Large intestine (tissue), 12 donors: ENCODE measurements at places on chromosomes 2 and 18.
A peak's percentile ranks its signal among the peaks of the same experiment; 100 is the strongest.

DNA sequence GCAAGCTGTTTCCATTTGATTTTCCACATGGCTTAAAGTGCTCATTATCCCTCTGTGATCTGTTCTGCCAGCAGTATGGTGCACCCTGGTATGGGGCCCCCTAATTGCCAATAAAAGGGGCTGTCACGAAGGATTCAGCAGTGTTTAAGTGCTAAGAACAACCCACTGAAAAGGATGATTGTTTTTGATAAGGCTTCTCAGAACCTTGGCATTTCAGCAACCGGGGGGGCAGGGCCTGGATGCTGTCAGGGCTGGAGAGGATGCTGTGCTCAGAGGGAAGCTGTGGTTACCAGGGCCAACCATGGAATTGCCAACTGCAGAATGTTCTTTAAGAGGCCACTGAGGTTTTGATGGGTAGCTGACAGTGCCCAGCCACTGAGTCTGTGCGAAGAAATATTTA, 117.8 kb downstream of the CTIF start:
- DNase-seq, result no peak

- no peak for DNase-seq
Measured at GRCh38 chr2:25050128-25050527, 8.3 kb downstream of the EFR3B start.

DNA sequence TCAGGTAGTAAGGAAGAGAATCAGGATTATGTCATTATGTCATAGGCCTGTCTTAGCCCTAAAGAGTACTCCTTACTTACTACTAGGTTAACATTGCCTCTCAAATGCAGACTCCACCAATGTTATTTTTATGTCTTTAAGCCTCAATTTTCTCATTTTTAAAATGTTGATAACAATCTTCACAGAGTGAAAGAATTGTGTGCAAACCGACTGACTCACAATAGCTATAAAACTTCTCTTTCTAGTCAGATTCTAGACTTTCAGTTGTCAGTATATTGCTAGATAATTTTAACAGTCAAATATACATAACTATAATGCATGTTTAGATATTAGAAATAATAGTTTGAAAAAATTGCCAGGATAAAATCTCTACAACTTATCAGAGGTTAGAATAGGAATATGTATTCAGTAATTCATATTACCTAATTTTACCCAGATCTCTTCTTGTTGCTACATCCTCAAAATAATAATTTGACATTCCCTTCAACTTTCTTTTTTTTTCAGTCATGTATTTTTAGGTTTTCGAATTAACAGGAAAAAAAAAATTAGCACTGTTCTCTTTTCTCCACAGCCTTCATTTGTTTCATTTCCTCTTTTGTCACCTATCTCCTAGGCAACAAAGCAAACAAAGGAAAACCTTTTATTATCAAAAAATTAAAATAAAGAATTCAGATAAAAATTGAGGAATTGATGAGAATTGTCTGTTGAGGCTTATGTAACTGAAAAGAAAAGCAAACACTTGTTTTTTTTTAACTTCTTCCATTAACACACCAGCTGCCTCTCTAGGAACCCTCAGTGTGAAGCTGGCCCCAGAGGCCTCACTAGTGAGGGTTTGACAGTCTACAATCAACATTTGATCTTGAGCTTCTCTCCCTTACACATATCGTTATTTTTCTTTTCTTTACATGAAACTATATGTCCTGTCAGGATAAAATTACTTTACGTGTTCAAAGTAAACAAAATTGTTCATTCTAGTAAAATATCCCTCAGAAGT, 279.0 kb downstream of the CALCRL start:
- DNase-seq, result no peak

DNA sequence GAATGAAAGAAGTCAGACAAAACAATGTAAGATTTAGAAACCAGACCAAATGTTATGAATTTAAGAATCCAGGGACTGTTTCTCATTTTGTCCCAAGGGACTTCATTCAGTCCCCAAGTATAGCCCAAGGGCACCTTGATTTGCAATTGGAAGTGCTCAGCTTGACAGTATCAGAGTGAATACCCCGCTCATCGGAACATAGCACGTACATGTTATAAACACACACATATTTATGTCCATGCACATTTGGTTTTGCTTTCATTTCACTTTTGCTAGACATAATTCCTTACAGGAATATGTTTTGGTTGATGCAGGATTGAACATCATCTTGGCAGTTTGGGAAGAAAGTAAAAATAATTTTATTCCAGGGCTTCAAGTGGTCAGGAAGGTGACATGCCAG, 100.2 kb downstream of the PID1 start:
- peak; percentile 38 for DNase-seq

GRCh38 chr18:6205706-6206105, 209.0 kb downstream of the L3MBTL4 start:
- no peak for DNase-seq

- DNase-seq, result no peak
Measured at GRCh38 chr2:96787411-96787810, 26.7 kb downstream of the CNNM4 start.

GRCh38 chr2:234269769-234270204, 219.3 kb downstream of the SPP2 start:
- DNase-seq, result peak; percentile 87

- DNase-seq, result no peak
Measured at GRCh38 chr2:139457873-139458272, 677.7 kb upstream of the NXPH2 start.

- DNase-seq, result no peak
Measured at GRCh38 chr2:146981921-146982320, 862.9 kb upstream of the ACVR2A start.

- no peak for DNase-seq
Measured at GRCh38 chr2:214035921-214036320, 374.9 kb upstream of the VWC2L start.

DNA sequence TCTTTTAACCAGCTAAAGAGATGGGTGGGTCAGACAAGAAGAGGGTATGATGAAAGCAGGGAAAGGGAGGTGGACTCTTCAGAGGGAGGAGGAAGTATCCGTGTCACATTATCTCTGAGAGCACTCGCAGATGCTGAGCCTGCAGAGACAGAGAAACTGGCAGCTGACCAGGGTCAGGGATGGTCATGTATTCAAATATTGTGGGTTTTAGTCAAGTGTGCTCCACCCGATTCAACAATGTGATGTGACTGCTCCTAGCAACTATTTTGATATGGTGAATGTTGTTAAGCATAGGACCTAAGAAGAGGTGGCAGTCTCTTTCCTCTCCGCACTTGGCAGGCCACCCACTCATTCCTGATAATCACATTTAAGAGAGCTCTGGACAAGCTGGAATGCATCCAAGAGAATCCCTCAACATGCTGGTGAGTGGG, 1.3 kb upstream of the CLIP4 start:
- DNase-seq, result no peak

DNA sequence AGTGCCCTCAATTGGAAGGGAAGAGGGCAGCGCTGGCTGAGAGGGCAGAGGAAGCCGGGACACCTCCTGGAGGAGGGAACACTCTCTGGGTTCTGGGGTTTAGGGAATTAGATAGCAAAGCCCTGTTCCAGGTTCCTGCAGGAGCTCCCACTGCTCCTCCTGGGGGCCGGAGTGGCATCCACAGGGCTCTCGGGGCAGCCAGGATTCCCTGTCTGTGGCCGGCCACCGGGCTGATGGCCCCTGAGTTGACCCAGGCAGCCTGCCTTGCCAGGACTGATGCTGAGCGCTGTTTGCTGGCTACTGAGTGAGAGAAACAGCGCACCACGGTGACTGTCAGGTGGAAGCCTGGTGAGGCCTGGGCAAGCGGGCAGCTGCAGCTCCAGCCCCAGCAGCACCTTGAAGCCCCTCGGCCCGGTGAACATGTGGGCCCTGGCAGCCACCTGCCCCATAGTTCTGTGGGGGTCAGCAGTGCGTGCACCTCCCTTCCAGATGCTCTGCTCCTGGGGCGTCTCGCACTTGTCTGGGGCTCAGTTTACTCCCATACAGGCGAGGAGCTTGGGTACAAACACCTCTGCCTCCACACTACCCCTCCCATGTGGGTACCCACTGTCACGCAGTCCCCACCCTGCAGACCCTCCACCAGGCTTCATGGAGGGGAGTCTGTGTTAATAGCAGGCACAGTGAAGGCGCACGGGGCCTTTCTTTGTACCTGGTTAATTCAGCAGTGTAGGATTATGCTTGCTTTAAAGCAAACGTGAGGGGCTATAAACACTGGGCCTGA, 7.7 kb upstream of the ALLC start:
- DNase-seq, result no peak

- DNase-seq, result peak; percentile 77
Measured at GRCh38 chr2:120231974-120232635, 8.9 kb upstream of the TMEM185B start.

DNA sequence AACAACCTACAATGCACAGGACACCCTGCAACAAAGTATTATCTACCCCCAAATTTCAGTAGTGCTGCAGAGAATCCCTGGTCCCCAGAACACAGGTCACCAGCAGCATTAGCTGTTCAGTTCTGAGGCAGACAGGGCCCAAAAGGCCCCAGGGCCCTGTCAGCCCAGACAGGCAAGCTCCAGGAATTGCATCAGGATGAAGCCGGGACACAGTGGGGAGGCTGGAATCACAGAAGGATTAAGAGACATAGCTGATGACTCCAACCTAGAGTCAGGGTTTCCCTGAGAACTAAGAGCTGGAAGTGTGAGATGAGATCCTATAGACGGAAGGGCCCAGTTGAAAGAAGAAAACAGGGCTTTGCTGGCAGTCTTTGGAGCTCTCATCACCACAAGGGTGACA, 148.1 kb downstream of the GALNT14 start:
- no peak for DNase-seq

- no peak for DNase-seq
Measured at GRCh38 chr18:3205239-3205638, 14.5 kb downstream of the MYOM1 start.

GRCh38 chr2:109401370-109401769, 212.4 kb downstream of the SEPTIN10 start:
- no peak for DNase-seq

- no peak for DNase-seq
Measured at GRCh38 chr2:45011121-45011520, 1.9 kb upstream of the SIX2 start.

DNA sequence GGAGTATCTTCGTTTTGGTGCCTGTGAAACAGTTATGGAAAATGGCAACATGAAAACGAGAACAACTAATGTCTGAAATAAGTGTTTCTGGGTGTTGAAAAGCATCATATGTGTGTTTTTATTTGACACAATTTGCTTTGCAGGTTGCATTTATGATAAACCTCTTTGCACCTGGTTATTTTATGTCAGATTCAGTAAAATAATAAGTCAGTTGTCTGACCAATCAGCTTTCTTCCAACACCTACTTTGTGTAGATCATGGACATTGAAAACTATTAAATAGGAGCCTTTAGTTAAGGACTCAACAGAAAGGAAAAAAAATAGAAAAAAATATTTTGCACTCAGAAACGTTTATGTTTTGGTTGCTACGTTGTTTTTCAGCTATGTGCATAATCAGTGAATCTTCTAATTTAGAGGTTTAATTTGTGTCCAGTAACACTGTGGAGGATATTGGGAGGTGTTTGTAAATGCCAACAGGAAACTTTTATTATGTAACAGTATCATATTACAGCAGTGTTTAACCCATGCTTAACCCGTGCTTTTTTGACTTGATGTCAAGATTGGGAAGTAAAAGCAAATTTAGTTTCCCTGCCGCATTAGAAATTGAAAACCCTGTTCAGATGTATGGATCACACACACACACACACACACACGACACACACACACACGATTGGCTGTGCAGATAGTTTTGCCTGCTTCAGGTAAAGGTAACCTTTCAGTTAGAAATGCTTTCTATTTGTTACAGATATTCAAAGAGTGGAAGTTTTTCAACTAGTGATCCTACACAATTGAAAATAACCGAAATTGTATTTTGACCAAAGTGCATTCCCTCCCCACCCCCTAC, 2.6 kb downstream of the PKP4 start:
- DNase-seq, result no peak

DNA sequence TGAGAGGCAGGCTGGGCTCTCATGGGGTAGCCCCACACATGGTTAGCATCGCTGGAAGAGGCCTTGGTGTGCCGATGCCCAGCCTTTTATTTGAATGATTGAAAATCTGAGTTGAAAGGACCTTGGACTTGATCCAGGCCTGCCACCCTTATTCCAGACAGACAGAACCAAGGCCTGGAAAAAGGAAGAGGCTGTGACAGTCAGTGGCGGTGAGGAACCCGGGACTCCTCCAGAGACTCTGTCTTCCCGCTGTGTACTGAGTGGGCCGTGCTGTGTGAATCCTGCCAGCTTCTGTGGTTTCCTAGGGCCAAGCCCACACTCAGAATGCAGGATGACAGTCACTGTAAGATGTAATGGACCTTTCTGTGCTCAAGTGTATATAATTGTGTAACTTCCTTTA, 218.5 kb downstream of the LDLRAD4 start:
- DNase-seq, result no peak

- DNase-seq, result no peak
Measured at GRCh38 chr2:132449868-132450267, 33.3 kb downstream of the GPR39 start.

GRCh38 chr18:33507019-33507418, 66.5 kb upstream of the CCDC178 start:
- no peak for DNase-seq
